ENCODE measurements at places on chromosomes 5 and 9. TPM values are rescaled to one million over a fixed set of nuclear protein-coding genes. Genes with fewer than 3 reads are reported as not detected.
A peak's percentile ranks its signal among the peaks of the same experiment; 100 is the strongest.

Gene MEIKIN
- polyA plus RNA-seq: not detected

Gene BSPRY
- 0.31 TPM for polyA plus RNA-seq

Gene RELL2
- polyA plus RNA-seq: 0.61 TPM

Gene DAP
- polyA plus RNA-seq: 117 TPM

Gene GHR
- polyA plus RNA-seq: 26.0 TPM

- no peaks in the 10 kb centered on the region for H3K27me3 ChIP-seq
- H3K27ac ChIP-seq: no peak overlapping the region
- H3K4me3 ChIP-seq: no peak overlapping the region
- no peak for DNase-seq
- H3K4me1 ChIP-seq: no peaks in the 10 kb centered on the region
Observed at GRCh38 chr9:31848505-31849285, 535.7 kb upstream of the ACO1 start.

DNA sequence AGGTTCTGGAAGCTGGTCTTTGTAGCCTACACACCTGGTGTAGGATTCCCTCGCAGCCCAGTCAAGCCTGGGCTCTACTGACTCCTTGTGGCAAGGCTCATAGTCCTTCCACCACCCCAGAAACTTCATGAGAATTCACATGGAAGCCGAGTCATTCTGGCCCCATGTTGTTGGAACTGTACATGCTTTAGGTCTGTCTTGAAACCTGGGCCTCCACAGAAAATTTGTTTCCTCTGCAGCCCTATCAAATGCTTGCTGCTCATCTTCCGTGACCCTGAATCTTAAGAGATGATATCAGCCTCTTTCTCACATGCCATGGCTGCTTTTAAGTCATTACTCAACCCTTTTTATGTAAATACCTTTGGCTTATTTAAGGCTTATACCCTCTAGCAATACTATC, 113.4 kb upstream of the GRHPR start:
- no peak overlapping the region for H3K27ac ChIP-seq
- no peaks in the 10 kb centered on the region for H3K27me3 ChIP-seq

Gene HMGCS1
- polyA plus RNA-seq: 41.7 TPM

- no peak for DNase-seq
- no peaks in the 10 kb centered on the region for H3K36me3 ChIP-seq
- no peak overlapping the region for H3K27ac ChIP-seq
- no peaks in the 10 kb centered on the region for H3K4me1 ChIP-seq
- H3K4me3 ChIP-seq: no peak overlapping the region
- H3K27me3 ChIP-seq: no peaks in the 10 kb centered on the region
Observed at GRCh38 chr9:130182381-130182909, 10.2 kb downstream of the NCS1 start.

GRCh38 chr5:1343931-1344901, 683 bp downstream of the CLPTM1L start:
- H3K4me1 ChIP-seq: peaks cover 38% of the 10 kb centered on the region
- H3K4me3 ChIP-seq: peak overlapping the region; percentile 79
- peaks cover 12% of the 10 kb centered on the region for H3K36me3 ChIP-seq
- H3K27me3 ChIP-seq: no peaks in the 10 kb centered on the region
- H3K27ac ChIP-seq: no peak overlapping the region
